ENCODE measurements at places on chromosomes 12 and 14.

GRCh38 chr14:77473921-77474320 is 16.0 kb downstream of the AHSA1 start:
- no peak for DNase-seq

GRCh38 chr12:115758183-115758582 is 519.3 kb downstream of the MED13L start:
- DNase-seq: no peak

DNA sequence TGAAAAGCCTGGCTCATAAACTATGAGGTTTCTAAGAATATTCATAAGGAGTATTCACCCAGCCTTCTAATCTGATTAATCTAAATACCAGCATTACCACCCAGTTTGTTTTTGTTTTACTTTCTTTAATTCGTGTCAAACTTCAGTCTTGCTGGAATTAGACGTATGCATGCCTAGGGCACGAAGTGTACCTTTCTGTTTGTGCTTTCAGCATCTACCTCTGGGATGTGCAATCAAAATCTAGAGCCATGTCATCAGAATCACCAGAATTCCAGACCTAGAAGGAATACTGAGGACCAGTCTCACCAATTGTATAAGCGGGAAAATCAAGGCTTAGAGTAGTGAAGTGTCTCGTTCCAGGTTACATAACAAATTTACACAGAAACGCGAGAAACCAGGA is 57.3 kb downstream of the KITLG start:
- no peak for DNase-seq

DNA sequence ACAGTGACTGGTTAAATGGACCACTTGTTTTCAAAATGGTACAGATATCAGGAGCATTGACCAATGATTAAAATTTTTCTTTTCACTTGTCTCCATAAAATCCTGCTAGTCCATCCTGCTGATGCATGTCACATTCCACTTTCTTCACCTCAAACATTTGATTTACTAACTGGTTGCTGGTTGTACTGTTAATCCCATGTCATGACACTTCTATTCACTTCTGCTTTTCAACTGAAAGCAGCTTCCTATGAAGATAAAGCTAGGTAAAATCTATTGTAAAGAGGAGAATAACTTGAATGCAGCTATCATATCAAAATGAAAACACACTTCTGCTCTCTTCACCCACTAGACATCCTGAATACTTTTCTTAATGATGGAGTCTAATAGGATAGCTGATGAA is 149.6 kb upstream of the OTX2 start:
- DNase-seq: no peak

- no peak for DNase-seq
Measured at GRCh38 chr14:94161981-94162380, 12.1 kb upstream of the PPP4R4 start.

DNA sequence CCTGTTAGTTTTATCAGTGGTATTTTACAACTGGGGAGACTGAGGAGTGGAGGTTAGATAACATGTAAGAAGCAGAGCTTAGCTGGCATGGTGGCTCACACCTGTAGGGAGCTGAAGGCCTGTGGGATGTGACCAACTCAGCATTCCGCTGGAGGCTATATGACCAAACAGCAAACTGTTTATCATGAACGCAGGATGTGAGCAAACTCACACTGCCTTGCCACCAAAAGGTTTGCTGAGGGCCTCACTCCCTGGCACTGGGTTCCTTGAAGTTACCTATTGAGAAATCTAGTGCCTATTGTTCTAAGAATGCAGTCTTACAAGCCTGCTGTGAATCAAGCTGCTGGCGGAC is 23.4 kb downstream of the JKAMP start:
- DNase-seq: no peak

Measured in retina (tissue), 1 donor.